ENCODE measurements at places on chromosomes 7 and 10.

GRCh38 chr10:124691002-124691401 lies 53.2 kb downstream of the FAM53B start:
- DNase-seq, result no peak

DNA sequence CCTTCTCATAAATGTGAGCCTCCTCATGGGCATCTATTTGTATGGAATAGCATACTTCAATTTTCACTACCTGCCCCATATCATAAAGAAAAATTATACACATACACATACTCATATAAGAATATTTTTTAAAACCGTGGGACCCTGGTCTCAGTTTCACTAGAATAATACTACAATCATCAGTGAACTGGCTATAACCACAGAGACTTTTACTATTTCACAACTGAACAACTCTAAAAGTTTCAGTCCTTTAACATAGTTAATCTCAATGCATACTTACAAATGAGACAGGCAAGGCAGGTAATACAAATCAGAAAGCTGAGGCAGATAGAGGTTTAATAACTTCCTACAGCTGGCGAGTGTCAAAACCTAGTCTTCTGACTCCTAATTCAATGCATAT lies 83.1 kb downstream of the LRRN3 start:
- no peak for DNase-seq

DNA sequence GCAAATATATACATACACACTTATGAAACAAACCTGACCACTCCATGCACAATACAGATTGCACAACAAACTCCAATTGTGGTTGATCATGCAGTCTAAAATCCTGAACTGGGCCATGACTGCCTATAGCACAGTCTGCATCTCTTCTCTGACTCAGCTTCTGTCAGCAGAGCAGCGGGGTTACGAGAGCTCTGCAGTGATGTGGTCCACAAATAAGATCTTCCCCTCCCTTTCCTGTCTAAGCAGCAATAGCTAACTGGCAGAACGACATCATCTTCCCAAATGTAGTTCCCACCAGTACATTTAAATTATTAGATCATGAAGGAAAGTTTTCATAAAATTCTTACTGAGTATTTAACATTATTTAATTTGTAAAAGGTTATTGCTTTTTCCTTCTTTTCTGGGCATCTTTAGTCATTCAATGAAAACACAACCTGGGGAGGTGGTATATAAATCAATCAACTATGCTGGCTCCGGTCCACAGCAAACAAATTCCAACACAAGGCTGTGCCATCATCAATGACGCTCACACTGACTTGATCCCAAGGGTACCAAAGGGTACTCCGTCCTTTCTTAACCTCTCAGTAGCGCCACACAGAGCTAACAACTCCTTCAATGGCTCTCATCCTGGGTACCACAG lies 17.1 kb downstream of the ARHGAP21 start:
- peak; percentile 52 for DNase-seq

GRCh38 chr7:104652434-104652833 lies 324.0 kb downstream of the LHFPL3 start:
- no peak for DNase-seq

DNA sequence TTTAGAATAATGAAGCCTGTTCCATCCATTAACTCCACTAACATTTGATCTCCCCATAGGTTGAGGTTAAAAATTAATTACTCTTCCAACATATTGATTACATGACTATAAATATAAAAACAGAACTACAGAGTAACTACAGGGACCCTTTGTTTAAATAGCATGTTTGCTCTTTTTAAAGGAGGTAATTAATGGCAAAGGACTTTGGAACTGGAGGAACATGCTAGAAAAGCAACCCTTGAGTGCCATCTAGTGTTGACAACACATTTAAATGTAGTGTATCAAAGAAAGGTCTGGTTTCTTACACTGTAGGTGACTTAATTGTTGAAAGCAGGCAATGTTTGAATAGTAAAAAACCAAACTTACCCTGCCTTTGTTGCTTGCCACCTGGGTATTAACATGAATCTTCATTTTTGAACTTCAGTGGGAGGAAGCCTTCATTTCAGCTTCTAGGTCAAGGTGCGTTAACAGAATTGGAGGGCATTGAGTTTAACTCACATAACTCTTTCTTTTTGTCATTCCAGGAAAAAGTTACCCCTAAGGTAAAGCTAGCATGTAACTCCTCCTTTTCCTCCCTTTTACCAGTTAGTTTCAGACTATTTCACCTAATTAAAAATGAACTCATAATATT lies 52.6 kb upstream of the CAPZA2 start:
- DNase-seq, result no peak

DNA sequence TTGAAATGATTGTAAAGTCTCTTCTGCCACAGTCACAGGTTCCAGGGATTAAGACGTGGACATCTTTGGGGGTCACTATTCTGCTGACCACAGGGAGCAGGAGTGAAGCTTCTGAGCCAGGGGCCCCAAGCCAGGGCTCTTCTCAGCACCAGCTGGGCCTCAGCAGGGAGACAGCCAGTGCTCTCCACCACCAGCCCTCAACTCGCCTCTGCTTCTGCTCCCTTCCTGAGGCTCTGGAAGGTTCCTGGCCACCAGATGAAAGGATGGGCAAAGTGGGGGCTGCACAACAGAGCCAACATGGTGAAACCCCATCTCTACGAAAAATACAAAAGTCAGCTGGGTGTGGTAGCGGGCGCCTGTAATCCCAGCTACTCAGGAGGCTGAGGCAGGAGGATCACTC lies 11.2 kb upstream of the CRYGN start:
- DNase-seq, result peak; percentile 11
